NCI-H1048 (cell line): ENCODE measurements at places on chromosomes 16 and 17.

DNA sequence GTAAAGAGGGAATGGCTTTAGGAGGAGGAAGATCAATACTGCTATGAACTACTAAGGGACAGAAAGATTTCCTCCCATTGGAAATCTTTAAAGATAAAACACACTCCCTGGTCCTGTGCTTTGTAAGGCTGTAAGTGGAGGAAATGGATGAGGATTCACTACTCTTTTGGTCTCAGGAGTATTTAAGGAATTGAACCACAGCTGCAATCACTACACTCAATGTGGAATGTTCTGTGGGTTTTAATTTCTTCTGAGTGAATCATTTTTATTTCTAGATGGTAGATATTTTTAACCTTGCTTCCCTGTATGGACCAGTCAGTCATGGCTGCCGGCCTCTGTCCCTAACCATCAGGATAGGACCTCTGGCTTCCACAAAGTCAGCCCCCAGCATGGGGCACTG is 65.6 kb downstream of the SDR42E1 start:
- no peak for DNase-seq

DNA sequence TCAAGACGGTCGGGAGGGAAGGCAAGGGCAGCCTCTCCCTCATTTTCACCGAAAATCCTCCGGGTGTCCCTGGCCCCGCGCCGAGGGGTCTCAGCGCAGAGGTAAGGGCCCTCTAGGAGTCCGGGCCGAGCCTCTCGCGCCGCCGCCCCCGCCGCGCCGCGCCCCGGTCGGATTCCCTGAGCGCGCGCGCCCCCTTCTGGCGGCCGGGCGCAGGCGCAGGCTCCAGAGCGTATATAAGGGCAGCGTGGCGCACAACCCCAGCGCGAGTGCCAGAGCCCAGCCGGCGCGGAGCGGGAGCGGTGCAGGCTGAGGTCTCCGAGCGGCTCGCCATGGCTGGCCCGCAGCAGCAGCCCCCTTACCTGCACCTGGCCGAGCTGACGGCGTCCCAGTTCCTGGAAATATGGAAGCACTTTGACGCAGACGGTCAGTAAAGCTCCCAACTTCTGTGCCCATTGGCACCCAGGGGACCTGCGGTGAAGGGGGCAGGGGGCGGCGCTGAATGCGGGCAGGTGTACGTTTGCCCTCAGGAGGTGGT is at the start of gene CALB2:
Gene CALB2 (plus strand): TSS at position 260 of the 535 bp plus-strand sequence. CDS start 70 bp downstream, at position 330.
- DNase-seq: no peak

GRCh38 chr17:45841186-45841585 is 3.5 kb upstream of the SPPL2C start:
- no peak for DNase-seq

- DNase-seq: no peak
These were observed 700 bp downstream of the TLCD2 start for GRCh38 chr17:1709403-1709951.

GRCh38 chr17:30961209-30962188 is 9.3 kb upstream of the RNF135 start:
- DNase-seq: no peak

- DNase-seq: no peak
These were observed 14.4 kb upstream of the GPRC5B start for GRCh38 chr16:19898924-19899604.

GRCh38 chr17:61299517-61300513 is 99.8 kb upstream of the TBX2 start:
- DNase-seq: no peak

GRCh38 chr17:38871247-38872015 is 1.6 kb downstream of the LASP1 start:
- DNase-seq: no peak

- DNase-seq: no peak
These were observed 19.8 kb downstream of the TAF1C start for GRCh38 chr16:84166796-84167695.

DNA sequence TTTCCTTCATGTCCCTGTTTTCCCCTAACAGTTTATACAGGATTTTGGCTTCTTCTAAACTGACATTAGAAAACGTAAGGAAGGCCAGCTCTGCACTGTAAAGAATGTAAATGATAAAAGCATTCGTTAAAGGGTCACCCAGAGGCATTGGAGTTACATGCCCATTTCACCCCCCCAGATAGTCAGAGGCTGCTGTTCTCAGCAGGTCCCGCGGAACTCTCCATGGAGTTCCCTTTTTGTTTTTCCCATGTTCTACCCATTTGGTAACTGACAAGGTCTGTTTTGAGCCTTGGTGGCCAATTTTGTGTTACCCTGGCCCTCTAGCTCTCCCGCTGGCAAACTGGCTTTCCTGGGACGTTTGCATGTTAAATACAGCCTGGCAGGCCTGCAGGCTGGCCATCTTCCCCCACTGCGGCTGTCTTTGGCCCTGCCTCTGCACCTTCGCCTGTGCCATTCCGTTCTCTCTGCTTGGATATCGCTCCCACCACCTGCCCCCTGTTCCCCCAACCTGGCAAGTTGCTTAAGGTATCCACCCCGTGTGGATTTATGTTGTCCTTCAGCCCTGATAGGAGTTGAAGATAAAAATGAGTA is 49.7 kb downstream of the EPN2 start:
- DNase-seq: no peak

DNA sequence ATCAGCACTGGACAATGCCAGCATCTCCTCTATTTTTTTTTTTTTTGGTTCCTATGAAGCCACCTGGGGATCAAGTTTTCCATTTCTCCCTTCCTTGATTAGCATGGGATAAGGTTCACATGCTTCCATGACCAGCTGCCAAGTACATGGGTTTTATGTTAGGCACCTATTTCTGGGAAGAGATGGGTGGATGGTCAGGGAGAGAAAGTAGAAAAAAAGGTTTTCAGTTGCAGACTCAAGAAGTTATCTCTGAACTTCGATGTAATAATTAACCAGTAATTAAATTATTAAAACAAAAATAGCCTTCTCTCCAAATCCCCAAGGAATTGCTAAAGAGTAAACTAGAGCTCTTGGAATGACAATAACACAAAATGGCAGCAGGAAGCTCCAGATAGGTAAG is 164.9 kb upstream of the MAF start:
- no peak for DNase-seq

DNA sequence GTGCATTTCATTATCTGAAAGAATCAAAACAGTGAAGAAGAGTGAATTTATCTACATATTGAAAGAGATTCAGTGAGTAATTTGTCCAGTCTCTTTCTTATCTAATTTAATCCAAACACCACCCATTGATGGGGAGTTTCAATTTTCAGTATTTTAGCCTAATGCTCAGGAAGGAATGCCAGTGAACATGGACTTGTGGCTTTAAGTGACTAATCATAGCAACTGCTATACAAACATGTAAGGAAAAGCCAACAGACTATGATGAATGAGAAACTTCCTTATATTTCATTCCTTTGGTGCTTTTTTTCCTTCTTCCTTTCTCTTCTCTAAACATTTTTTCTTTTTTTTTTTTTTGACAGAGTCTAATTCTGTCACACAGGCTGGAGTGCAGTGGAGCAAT is 885.8 kb downstream of the KCNJ2 start:
- DNase-seq: no peak

GRCh38 chr17:66552371-66552770 is 250.0 kb downstream of the PRKCA start:
- no peak for DNase-seq

DNA sequence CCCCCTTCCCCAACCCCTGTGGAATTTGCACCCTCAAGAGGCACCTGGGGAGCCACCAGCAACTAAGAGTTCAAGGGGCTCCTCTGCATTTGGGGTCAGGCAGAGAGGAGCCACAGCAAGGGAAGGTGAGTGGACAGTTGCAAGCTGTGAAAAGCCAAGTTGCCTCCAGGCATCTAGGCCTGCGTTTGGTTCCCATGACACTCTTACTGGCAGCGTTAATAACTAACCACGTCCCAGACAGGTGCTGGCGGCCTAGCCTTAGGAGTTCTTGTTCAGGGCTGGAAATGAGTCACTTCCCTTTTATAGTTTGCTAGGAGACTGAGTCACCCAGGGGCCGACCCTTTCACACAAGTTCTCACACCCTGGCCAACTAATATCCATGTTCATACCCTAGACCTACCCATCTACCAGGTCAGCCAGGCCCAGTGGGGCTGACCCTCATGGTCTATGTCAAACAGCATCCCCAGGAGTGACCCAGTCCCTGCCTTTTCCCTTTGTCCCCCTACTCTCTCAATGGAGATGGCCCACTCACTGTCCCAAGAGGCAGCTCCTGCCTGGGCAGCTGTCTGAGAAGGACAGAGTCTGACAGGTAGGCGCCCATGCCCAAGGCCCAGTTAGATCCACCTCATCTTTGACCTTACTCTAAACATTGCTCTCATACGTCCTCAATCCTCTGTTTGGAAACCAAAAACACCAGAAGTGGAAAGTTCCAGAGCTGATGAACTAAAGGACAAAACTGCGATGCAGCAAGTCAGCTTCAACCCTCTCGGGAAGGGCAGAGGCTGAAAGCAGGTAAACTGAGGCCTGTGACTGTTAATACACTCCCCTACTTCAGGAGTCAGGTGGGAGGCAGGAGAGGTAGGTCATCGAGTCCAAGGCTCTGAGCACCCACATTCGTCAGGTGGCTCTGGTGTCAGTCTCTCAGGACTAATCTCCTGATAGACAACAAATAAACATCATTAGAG is 300.6 kb downstream of the SOX9 start:
- no peak for DNase-seq

DNA sequence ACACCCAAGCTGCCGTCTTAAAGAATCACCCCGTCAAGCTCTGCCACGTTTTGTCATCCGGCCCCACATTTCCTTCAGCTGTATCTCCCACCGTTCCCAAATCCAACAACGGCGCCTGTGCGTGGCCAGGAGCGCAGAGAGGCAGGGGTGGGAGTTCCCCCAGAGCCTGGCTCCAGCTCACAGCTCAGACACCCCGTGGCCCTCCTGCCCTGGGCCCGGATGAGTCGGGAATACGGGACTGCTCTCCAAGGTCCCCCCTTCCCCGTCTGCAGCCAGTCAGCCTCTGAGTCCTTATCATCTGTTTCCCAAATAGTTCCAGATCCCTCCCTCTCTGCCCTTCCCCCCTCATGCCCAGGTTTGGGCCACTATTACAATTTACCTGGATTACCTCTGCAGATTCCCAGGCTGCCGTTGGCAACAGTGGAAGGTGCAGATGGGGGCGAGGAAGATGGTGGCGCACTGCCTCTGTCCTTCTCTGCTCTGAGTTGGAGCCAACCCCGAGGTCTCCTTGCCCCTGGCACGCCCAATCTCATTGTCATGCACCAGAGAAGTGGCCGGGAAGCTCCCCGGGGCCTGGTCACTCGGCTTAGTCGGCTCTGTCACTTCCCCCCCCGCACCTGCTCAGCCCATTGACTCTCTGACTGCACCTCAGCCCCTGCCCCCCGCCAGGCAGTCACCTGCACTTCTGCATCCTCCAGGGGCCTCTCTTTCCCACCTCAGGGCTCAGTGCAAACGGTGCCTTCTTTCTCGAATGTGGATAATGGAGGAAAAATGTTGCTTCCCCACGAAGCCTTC is 18.3 kb upstream of the RPTOR start:
- DNase-seq: no peak

GRCh38 chr17:58315281-58315711 is 13.3 kb downstream of the TSPOAP1 start:
- no peak for DNase-seq

DNA sequence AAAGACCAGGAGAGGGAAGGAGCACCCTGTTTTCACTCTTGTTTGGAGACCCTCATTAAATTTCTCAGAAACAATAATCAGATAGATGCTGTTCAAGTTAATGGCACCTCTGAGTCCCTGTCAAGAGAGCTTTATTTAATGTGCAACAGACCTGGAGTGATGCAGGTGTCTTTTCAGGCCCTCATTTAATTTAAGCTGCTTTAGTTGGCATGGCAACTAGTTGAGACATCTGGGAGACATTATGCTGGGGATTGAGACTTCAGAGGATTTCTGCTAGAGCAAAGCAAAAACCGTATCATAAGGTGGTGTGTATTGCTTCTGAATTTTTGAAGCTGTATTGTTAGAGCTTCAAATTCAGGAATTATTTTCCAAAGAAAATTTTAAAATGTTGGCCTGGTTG is 108.5 kb downstream of the NLK start:
- DNase-seq: no peak

DNA sequence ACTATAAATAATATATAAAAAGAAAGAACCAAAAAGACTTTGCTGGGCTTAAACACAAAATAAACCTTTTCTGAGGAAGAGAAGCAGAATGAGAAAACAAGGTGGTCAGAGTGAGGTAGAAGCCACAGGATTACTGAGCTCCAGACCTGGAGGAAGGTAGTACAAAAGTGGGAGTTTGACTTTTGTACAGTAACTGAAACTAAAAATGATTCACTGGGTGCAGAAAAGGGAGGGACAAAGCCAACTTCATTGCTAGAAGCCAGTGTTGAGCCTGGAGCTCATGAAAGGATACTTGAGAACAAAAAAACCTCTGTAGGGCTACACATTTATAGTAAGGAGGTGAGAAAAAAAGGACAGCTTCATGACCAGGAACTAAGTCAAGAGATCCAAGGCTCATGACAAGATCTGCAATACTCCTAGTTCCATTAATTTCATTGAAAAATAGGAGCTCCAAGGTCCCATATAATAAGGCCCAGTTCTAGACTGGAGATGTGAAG is 45.5 kb downstream of the PKD1L3 start:
- no peak for DNase-seq

DNA sequence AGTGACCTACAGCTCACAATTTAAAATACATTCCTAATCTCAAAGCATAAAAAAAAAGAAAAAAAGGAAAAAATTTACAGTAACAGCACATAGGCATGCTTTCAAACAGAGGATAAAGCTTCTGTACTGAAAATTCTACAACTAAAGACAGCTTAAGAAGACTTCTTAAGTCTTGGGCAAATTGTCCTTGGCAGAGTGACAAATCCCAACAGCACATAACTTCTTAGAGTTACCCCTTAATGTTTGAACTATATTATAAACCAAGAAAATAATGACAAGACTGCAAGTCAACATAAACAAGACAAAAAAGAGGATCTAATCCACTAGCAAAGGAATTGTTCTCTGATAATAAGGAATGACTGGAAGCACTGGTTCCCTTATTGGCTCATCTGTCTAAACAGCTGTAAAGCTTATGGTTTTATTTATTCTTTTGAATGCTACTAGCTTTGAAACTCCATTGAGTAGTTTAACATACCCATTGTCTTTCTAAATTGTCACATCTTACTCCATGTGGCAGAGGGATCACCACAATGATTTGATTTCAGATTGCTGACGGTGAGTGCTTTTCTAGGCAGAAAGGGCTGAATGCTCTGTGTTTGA is 1576.8 kb upstream of the GOT2 start:
- DNase-seq: no peak

- no peak for DNase-seq
These were observed at the start of gene SLC46A1 for GRCh38 chr17:28405632-28406472. Gene SLC46A1 (minus strand): TSS chr17:28406212. CDS start chr17:28406114, 98 bp downstream.

- no peak for DNase-seq
These were observed 15.3 kb downstream of the TBX2 start for GRCh38 chr17:61414936-61415251.
